Hepatocyte (in vitro differentiated cells): ENCODE measurements at places on chromosomes 6 and 20. TPM values are rescaled to one million over a fixed set of nuclear protein-coding genes. Genes with fewer than 3 reads are reported as not detected.

The AVP gene
- polyA plus RNA-seq: 1.2 and 1.3 TPM in 2 replicates

The BANF2 gene
- not detected in 2 replicates for polyA plus RNA-seq

The GABRR2 gene
- polyA plus RNA-seq: 0.68 and 0.94 TPM in 2 replicates

The HAO1 gene
- polyA plus RNA-seq: 1.0 and 1.7 TPM in 2 replicates

The C20orf202 gene
- polyA plus RNA-seq: 0.35 and 0.84 TPM in 2 replicates

- H3K4me3 ChIP-seq: no peak overlapping the region
- no peaks in the 10 kb centered on the region for H3K36me3 ChIP-seq
- no peaks in the 10 kb centered on the region for H3K4me1 ChIP-seq
These were observed 284.9 kb downstream of the PRKN start for GRCh38 chr6:162442687-162443086.

DNA sequence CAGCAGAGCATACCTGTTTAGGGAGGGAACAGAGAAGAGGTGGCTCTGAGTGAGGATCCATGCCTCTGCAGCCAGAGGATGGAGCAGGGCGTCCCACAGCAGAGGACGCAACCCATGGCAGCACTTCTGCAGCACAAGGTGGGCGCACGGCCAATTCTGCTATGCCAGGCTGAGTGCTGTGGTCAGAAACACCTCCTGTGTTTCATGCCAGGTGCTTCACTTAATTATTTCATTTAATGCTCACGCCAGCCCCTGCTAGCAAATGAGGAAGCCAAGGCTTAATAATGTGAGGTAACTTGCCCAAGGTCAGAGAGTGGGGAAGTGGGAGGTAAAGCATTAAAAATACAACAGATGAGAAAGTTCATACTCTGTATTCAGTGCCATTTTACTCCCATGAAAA is 68.5 kb upstream of the PTGIS start:
- H3K27ac ChIP-seq: no peak overlapping the region
- no peaks in the 10 kb centered on the region for H3K36me3 ChIP-seq
- no peak for DNase-seq
- H3K4me3 ChIP-seq: no peak overlapping the region
- no peaks in the 10 kb centered on the region for H3K27me3 ChIP-seq

- H3K36me3 ChIP-seq: no peaks in the 10 kb centered on the region
- H3K27me3 ChIP-seq: no peaks in the 10 kb centered on the region
- no peak for DNase-seq
- H3K4me3 ChIP-seq: no peak overlapping the region
These were observed 230.7 kb upstream of the MARCKS start for GRCh38 chr6:113626475-113626874.

DNA sequence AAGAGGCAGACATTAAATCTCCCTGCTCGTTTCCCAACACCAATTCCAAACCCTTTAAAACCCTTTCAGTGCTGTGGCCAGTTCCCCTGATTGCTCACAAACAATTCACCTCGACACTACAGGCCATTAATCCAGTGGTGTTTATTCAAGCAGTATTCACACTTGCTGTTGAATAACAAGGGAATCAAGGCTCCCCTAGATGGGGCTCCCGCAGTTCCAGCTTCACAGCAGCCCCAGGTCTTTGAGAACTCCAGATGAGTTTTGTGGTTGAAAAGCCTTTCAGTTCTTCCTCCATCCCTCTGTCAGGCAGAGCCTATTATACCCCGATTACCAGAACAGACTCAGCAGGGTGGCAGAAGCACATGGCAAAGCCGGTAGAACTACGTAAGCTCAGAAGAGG is 36.2 kb downstream of the JAG1 start:
- H3K4me1 ChIP-seq: peaks cover 4% of the 10 kb centered on the region
- no peak for DNase-seq
- no peak overlapping the region for H3K4me3 ChIP-seq
- H3K27me3 ChIP-seq: no peaks in the 10 kb centered on the region
- no peaks in the 10 kb centered on the region for H3K36me3 ChIP-seq

GRCh38 chr20:3248167-3248992 is 9.4 kb upstream of the SLC4A11 start:
- H3K36me3 ChIP-seq: no peaks in the 10 kb centered on the region
- H3K4me1 ChIP-seq: peaks cover 8% of the 10 kb centered on the region
- DNase-seq: peak; percentile 39
- no peak overlapping the region for H3K27ac ChIP-seq

- H3K4me1 ChIP-seq: peaks cover 4% of the 10 kb centered on the region
- H3K36me3 ChIP-seq: no peaks in the 10 kb centered on the region
- no peaks in the 10 kb centered on the region for H3K27me3 ChIP-seq
- H3K27ac ChIP-seq: no peak overlapping the region
These were observed 104.0 kb downstream of the EDN1 start for GRCh38 chr6:12394170-12394569.

- no peak for DNase-seq
- H3K27ac ChIP-seq: no peak overlapping the region
- no peaks in the 10 kb centered on the region for H3K36me3 ChIP-seq
- no peak overlapping the region for H3K4me3 ChIP-seq
- peaks cover 97% of the 10 kb centered on the region for H3K27me3 ChIP-seq
These were observed 7.4 kb downstream of the POU3F2 start for GRCh38 chr6:98841621-98842341.
